NCI-H345 (cell line): ENCODE measurements at places on chromosomes 6 and 20.

DNA sequence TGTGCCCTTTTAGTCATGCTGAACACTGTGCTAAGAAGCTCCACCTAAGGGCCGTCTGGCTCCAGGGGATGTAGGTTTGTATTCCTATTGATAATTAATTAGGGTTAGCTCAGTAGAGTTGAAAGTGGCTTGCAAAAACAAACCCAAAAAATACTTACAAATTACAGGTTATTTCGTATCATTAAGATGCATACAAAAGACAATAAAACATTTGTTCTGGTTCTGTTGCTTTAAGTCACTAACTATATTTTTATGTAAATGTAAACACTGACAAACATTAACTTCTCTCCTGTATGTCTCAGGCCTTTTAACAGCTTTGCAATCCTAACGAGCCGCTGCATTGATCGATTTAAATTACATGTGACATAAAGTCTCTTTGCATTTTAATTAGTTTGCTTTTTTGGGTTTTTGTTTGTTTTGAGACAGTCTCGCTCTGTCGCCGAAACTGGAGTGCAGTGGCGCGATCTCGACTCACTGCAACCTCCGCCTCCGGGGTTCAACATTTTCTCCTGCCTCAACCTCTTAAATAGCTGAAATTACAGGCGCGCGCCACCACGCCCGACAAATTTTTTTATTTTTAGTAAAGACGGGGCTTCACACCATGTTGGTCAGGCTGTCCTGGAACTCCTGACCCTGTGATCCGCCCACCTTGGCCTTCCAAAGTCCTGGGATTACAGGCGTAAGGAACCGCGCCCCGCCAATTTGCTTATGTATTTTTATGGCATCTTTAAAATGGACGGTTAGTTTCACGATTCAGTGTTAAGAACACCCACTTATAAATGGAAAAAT, 110.9 kb downstream of the HFE start:
- DNase-seq: peak; percentile 74

GRCh38 chr20:51763965-51764602, 4.1 kb downstream of the ATP9A start:
- no peak for DNase-seq

- DNase-seq: no peak
Observed at GRCh38 chr6:29720863-29721262, 2.4 kb upstream of the HLA-F start.

DNA sequence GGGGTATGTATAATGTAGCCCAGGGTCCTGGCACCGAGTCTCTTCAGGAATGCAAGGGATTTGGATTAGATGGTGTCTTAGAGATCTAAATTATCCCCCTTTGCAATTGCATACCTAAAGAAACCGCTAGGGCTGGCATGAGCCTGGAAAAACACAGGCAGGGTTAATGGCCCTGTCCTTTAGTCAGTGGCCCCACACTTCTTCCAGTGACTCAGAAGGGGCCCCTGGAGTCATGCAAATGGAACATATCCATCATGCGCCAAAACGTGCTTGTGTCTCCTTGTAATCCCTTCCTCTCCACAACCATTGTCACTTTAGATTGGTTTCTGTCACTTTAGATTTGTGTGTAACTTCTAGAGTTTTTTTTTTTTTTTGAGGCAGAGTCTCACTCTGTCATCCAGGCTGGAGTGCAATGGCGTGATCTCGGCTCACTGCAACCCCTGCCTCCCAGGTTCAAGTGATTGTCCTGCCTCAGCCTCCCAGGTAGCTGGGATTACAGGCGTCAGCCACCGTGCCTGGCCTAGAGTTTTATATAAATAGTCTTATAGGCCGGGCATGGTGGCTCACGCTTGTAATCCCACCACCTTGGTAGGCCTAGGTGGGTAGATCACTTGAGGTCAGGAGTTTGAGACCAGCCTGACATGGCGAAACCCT, 8.7 kb upstream of the MYBL2 start:
- no peak for DNase-seq

DNA sequence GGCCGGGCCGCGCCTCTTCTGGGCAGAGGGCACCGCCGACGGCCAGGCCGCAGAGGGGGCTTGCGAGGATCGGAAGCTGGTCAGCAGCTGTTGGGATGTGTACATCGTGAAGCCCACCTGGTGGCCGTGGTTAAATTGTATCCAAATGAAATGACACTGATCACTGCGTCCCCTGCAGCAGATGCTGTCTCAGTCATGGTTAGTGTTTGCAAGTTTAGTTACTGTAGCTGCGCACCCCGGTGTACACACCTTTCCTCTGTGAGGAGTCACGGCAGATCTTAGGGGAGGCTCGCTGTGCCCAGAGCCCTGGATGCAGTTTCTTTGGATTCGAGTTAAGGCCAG, 653 bp downstream of the NAA20 start:
- DNase-seq: no peak

- DNase-seq: no peak
Observed at GRCh38 chr6:110188791-110189190, 8.6 kb downstream of the CDC40 start.

- DNase-seq: no peak
Observed at GRCh38 chr20:59822291-59823029, 111.0 kb downstream of the SYCP2 start.

DNA sequence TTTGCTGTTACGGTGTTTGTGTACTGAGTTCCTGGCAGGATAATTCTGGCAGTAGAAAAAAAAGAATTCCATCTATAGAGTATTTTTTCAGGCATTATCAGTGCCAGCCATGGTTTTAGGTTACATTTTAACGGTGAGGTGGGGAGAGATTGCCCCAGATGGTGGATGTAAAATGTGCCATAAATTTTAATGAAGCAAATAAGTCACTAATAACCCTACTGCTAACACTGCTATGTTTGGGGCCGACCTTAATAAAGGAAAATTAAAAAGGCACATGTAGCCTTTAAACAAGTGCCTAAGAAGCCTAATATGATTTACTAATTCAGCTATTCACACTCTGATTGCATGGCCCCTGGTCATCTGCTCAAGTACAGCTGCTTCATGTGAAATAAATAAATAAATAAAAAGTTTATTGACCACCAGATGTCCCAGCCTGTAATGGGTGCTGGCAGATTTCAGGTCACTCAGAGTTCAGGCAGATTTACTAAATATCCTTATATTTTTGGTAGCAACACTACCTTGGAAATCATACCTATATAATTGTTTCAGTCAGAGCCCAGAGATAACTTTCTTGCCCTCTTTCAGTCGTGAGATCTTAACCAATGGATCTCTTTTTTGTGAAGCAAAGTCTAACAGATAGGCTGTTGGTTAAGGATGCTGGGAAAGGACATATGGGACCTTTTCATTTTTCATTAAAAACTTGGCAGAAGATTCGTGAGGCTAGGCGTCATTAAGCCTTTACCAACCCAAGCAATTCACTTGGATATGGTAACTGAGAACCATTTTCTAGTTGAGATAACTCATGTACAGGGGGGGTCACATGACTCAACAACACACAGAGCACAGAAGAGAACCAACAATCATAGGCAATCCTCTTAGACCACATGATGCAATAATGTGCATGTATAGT, 495.0 kb upstream of the NRSN1 start:
- DNase-seq: no peak

DNA sequence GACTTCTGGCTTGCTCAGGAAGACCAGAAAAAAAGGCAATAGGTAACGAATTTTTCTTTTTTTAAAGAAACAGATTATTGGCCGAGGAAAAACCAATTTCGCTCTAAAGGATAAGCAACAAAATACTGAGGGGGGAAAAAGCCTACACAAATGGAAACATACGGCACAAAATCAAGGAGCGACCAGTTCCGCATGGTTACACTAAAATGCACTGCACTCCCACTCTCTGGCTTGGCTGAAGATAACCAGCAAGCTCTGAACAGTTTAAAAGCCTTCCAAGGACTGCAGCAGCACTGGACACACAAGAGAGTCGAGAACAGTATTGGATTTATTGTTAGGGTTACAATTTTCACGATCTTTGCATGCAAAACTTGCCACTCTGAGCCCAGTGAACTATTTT, 881 bp upstream of the MAP7 start:
- no peak for DNase-seq

GRCh38 chr6:41593839-41594238, 44.4 kb upstream of the MDFI start:
- no peak for DNase-seq

- DNase-seq: no peak
Observed at GRCh38 chr20:11338496-11339306, 579.0 kb upstream of the BTBD3 start.

DNA sequence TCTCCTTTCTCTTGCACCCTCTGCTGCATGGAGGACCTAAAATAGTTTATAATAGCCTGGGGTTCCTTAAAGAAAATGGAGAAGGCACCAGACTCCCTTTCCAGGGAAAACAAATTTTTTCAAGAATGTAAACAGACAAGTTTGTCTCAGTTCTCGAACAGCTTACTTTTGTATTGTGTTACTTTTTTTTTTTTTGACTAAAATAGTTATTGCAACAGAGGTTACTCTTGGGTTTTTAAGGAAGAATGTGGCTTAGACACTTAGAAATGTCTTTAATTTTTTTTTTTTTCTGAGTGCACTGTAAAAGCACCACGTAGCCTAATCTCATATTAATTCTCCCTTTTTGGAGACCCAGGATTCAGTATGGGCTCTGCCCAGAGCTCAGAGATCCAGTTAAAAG, 148.7 kb upstream of the CARMIL1 start:
- no peak for DNase-seq

DNA sequence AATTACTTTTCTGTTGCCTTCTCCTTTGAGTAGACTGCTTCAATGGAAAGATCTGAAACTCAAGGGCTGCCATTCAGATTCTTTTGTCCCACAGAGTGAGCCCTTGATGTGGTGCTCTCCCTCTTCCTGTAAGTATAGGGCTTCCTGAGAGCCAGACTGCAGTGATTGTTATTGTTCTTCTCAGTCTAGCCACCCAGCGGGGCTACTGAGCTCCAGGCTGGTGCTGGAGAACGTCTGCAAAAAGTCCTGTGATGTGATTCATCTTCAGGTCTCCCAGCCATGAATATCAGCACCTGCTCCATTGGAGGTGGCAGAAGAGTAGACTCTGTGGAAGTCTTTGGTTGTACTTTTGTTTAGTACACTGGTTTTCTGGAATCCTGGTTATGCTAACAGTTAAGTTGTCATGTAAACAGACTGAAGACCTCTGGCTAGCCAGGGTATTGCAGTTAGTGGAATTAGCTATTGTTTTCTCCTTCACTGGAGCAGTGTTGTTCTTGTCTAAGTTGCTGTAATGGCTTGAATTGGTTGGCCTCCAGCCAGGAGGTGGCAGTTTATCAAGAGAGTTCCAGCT, 240.9 kb downstream of the COL12A1 start:
- no peak for DNase-seq

- no peak for DNase-seq
Observed at GRCh38 chr20:16530201-16530681, 43.0 kb downstream of the KIF16B start.

- DNase-seq: no peak
Observed at GRCh38 chr6:75202676-75203131, 3.1 kb downstream of the COL12A1 start.

DNA sequence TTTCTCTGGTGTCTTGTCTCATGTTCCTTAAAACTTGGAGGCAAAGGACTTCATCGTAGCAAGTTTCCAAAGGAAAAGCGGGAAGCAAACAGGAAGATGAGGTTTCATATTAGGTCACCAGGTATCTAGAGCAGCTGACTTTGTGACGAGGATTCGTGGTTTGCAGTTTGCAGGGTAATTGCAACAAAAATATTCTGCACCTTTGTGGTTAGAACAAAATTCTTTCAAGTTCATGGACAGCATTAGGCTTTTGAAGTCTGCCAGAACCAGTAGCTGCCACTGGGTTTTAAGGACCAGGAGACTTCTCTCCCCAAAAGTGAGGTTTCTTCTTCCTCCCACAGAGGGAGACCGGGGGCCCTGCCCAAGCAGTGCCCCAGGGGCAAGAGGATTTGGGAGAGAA, 63.4 kb downstream of the RPP40 start:
- no peak for DNase-seq

DNA sequence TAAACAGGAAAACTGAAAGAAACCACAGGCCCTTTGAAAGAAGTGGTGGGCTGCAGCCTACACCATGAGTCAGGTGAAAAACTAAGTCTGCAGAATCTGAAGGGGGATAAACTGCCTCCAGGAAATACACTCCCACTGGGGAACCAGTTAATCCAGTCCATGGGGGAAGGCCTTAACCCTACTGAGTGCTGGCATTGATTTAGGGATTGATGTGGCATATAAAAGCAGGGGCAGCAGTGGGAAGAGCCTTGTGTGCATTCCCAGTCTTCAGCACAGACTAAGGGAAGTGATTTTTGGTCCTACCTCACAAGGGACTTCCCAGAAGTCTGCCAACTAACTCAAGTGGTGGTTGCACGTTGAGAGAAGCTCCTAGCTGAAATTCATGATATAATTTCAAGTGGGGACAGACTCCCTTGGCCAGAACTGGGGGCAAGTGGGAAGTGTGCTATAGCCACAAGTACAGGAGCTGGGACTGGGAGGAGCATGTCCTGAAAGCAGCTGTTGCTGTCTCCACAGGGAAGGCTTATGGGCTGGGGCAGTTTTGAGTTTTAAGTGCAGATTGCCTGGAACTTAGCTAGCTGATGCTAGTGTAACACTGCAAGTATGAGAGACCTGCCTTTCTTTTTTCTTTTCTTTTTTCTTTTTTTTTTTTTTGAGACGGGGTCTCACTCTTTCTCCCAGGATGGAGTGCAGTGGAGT, 31.2 kb downstream of the CITED2 start:
- DNase-seq: no peak

- peak; percentile 88 for DNase-seq
Observed at GRCh38 chr6:43668151-43669028, 19.2 kb downstream of the MRPS18A start.

DNA sequence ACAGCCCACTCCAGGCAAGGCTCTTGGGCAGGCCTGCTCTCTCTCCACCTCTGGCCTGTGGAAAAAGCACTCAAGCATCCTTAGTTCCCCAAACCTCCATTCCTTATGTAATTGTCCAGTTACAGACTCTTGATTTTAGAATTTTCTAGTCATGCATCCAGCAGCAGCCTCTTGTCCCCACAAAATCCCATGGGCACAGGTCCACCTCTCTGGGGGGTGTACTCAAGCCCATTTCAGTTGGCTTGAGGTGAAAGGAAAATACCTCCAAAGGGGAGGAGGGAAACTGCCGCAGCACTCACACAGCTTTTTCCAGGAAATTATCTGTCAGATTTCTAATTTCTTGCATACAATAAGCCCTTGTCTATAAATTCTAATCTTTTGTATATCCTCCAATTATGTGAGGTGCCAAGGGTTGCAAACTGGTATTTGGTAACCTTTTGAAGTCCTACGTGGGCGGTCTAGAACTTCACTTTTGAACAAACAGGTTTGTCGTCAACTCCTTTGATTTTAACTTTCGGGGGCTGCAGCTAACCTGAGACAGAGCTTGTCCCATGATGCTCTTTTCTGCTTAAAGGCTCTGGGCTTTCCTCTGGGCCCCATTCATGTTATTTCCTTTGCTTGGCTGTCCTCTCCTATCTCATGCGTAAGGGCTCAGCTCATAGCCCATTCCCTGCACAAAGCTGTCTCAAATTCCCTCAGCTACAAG, 104.7 kb upstream of the CEP85L start:
- DNase-seq: no peak

GRCh38 chr20:57124366-57124765, 142.1 kb downstream of the BMP7 start:
- no peak for DNase-seq

- DNase-seq: no peak
Observed at GRCh38 chr6:136528477-136528876, 21.7 kb downstream of the MAP7 start.
